Subcutaneous adipose tissue (tissue), 4 donors: ENCODE measurements at places on chromosomes 7 and 10. TPM values are rescaled to one million over a fixed set of nuclear protein-coding genes. Genes with fewer than 3 reads are reported as not detected.

XRCC2 gene
- total RNA-seq, result 0.75 TPM

DPYSL4 gene
- 0.34 TPM for total RNA-seq

CPVL gene
- 105 TPM for total RNA-seq

PHYH gene
- total RNA-seq, result 93.8 TPM

MBL2 gene
- total RNA-seq, result not detected

ETV1 gene
- total RNA-seq, result 3.6 TPM

PRKAR1B gene
- 4.2 TPM for total RNA-seq

IFIT3 gene
- total RNA-seq, result 8.2 TPM

WNT8B gene
- not detected for total RNA-seq

C10orf143 gene
- total RNA-seq, result 1.1 TPM

GHRHR gene
- not detected for total RNA-seq

CHAT gene
- total RNA-seq, result not detected

POR gene
- total RNA-seq, result 75.3 TPM

ZNF680 gene
- 20.5 TPM for total RNA-seq

PON2 gene
- total RNA-seq, result 77.7 TPM

EZH2 gene
- total RNA-seq, result 2.4 TPM

ZNF485 gene
- total RNA-seq, result 6.5 TPM

ZNF138 gene
- 12.6 TPM for total RNA-seq

MAGI2 gene
- total RNA-seq, result 20.2 TPM

NPSR1 gene
- not detected for total RNA-seq

SPDYE16 gene
- total RNA-seq, result 3.8 TPM

CYP2W1 gene
- total RNA-seq, result not detected

PRTFDC1 gene
- total RNA-seq, result 2.8 TPM

HOXA6 gene
- 2.7 TPM for total RNA-seq

WAPL gene
- 41.6 TPM for total RNA-seq

TRUB1 gene
- 16.1 TPM for total RNA-seq

NEUROD6 gene
- not detected for total RNA-seq

MGAM2 gene
- total RNA-seq, result 0.16 TPM

ZP3 gene
- total RNA-seq, result 0.65 TPM

IL15RA gene
- total RNA-seq, result 62.2 TPM

TUBGCP2 gene
- total RNA-seq, result 43.9 TPM

LUC7L2 gene
- total RNA-seq, result 55.2 TPM

SLC26A5 gene
- total RNA-seq, result not detected

CALHM3 gene
- not detected for total RNA-seq

CISD1 gene
- total RNA-seq, result 13.7 TPM
